H54 (cell line): ENCODE measurements at places on chromosomes 16 and 17.

GRCh38 chr16:23274968-23275367, 27.1 kb upstream of the SCNN1B start:
- DNase-seq: no peak

DNA sequence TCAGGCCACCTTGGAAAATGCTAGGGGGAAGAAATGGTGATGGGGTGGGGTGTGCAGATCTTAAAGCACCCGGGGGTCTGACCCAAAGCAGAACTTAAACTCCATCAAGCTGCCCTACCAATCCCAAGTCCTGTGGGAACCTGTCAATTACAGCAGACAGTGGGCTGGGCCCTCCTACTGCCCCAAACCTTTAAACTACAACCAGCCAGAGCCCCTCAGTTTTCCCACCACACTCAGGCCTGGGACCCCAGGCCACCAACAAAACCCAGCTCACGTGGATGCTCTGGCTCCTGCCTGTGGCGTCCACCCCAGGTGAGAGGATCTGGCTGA, 2.7 kb downstream of the MYO18A start:
- no peak for DNase-seq

GRCh38 chr16:48426244-48427141, 41.3 kb upstream of the SIAH1 start:
- no peak for DNase-seq

DNA sequence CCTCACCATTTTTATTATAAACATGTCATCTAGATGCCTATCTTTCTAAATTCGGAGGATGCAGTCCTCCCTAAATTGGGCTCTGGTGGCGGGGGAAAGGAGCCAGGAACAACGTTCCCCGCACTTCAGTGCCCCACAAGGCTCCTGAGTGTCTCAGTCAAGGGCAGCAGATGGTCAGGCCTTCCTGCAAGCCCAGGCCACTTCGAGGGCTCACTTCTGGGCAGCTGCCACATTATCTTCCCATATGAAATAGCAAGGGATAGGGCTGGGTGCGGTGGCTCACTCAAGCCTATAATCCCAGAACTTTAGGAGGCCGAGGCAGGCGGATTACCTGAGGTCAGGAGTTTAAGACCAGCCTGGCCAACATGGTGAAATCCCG, 32.3 kb downstream of the FBXO31 start:
- DNase-seq: no peak

DNA sequence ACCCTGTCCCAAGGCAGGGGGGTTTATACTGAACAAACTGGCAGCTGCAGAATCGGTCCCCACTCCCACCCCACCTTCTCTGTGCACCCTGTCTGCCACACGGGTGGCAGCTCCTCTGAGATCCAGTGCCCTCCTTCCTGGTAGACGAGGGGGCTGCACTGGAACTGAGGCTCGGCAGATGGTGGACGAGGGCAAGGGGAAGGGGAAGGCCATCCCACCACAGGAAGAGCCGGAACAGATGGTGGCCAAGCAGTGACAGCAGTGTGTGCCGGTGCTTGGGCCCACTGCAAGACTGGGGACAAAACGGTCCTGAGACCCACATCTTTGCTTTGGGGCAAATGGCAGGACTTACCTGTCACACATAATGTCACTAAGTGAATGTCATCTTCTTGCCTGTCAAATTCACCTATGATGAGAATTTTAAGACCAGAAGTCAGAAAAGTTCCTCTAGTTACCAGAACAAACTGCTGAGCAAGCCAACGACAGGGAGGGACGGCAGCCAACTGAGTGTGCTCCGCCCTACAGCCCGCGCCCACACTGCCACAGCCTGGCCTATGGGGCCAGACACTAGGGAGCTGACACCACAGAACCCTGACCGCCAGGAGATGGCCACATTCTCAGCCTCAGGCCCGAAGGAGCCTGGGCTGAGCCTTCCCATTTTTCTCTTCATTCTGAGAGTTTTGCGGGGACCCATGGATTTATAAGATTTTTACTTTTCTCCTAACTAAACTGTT, 14.4 kb downstream of the NTAN1 start:
- no peak for DNase-seq

DNA sequence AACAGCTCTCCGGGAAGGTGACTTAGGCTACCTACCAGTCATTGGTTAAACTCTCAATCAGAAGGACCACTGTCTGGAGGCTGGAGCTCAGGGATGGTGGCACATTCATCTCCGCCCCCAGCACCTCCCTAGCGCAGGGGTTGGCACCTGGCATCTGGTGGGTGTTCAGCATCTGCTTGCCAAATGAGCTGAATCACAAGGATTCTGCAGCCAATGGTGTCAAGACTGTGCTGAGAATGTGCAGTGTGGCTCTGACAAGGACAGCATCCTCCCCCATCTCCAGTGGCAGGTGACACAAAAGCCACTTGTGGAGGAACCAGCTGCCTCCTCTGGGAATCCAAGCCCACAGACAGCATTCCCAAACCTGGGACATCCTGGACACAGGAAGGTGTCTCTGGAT, 35.2 kb downstream of the PLXDC1 start:
- no peak for DNase-seq

GRCh38 chr17:15444805-15445204, 22.6 kb downstream of the CDRT4 start:
- DNase-seq: no peak

DNA sequence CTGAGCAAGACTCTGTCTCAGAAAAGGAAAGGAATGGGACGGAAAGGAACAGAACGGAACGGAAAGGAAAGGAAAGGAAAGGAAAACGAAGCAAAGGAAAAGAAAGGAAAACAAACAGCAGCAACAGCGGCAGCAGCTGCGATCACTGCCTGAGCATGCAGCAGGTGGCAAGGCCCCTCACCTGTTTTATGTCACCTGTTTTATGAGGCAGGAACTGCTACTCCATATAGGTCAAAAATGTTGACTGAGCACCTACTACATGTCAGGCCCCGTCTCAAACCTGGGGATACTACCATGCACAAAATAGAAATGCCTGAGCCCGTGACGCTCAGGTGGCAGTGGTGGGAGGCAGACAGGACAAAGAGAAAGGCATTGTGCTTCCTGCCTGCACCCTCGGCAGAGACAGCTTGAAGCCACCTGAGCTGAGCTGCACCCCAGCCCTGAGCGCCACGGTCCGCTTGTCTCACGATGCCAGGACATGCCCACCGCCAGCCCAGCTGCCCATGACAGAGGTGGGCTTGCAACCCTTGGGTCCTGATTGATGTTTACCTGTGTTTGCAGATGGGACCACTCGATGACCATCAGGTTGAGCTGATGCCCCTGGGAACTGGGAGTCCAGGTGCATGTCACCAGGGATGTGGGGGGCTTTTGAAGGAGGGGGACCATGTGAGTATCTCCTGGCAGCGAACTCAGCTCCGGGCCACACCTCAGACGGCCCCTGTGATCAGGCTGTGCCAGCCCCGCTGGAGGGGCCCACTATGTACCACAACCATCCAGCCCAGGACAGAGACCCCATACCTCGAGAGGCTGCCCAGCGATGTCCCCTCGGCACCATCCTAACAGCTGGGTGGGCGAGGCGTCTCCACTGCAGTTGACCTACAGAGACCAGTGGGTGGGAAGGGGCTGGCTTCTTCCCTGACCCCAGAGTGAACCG, 77.4 kb downstream of the RMI2 start:
- no peak for DNase-seq

- DNase-seq: peak; percentile 30
These were observed at the start of gene KRTAP2-4 for GRCh38 chr17:41065829-41066624. Gene KRTAP2-4 (minus strand): TSS chr17:41065879. CDS start chr17:41065845, 34 bp downstream.

- no peak for DNase-seq
These were observed 368.3 kb downstream of the SEC14L1 start for GRCh38 chr17:77509089-77509488.

DNA sequence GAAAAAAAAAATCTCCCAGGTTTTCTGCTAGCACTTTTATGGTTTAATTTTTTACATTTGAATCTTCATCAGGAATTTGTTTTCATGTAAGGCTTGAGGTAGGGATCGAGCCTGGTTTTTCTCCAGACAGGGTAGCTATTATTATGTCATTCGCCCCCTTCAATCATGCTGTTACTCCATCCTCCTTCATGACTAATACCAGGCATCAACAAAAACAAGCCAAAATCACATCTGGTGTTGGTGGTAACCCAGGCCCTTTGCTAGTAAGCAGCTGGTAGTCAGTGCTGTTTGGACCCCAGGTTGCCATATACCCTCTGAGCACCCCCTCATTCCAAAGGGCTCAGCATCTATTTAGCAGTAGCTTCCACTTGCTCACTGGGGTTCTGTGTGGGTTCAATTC, 29.5 kb downstream of the DRC3 start:
- DNase-seq: no peak

DNA sequence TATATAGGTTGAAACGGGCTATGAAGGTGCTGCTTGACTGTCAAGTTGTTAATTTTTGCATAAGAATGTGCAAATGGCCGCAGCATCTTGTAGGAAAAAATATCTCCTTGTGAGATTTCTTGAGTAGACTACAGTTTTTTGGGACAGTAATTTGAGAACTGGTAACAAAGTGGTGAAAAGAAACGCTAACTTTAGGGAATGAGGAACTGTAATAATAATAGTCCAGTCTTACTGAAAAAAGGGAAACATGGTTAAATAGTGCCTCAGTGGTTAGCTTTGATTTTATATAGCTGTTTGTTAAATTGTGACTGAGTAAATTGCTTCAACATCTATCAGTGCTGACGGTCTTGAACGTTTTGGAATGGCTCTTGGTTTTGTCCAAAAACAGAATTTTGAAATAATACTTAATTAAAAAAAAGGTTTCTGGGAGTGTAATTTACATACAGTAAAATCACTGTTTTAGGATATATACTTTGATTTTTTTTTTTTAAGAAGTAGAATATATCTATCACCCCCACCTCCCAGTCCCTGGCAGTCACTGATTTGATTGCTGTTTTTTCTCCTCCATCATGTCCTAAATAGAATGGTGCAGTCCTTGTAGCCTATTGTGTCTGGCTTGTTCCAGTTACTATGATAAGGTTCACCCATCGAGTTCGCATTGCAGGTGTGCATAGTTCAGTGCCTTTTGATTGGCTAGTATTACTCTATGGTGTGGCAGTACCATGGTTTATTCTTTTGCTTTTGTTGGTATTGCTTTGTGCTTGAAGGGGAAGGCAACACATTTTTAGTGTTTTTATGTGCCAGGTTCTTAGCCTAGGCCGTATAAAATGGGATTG, 2.8 kb downstream of the HAPSTR1 start:
- DNase-seq: no peak

DNA sequence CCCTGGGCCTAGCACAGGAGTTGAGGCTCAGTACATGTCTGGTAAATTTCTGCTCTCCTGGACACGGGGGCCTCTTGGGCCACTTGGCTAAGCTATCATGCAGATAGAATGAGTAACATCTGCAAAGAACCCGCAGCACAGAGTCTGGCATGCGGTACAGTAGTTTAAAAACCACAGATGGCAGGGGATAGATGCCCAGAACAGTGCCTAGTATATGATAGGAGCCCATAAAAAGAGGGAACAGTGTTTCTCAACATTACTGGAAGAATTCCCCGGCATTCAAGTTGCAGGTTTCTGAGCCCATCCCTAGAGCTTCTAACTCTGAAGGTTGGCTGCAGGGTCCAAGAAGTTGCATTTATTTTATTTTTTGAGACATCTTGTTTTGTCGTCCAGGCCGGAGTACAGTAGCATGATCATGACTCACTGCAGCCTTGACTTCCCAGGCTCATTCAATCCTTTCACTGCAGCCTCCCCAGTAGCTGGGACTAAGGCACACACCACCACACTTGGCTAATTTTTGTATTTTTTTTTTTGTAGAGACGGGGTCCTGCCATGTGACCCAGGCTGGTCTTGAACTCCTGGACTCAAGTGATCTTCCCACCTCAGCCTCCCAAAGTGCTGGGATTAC, 5.8 kb downstream of the CDIPT start:
- DNase-seq: no peak

GRCh38 chr17:82922646-82923045, 82.8 kb upstream of the ZNF750 start:
- DNase-seq: no peak

DNA sequence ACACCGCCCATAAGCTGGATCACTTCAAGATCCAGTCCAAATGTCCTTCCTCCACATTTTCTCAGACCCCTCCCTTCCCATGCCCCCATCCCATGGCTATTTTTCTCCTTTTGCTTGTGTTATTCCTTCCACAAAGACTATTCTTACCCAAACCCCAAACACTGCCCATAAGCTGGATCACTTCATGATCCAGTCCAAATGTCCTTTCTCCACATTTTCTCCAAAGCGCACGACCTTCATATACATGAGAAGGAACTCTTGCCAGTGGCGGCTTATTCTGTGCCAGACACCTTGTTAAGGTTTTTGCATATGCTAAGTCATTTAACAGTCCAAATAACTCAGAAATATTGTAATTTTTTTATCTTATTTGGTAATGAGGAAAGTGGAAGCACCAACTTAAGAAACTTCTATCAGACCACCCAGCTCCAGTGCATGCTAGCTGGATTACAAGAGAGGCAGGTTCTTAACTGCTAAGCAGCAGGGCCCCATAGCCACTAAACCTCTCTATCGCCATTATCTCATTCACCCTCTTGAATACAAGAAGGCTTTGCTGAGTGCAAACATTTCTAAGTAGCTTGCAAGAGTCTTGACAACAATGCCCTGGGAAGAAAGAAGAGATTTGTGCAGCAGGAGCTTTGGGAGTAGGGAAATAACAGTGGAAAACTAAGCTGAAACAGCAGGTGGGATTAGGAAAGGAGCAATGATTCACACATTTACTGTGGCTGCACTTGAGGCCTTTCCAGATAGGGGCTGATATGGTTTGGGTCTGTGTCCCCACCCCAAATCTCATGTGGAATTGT, 428.2 kb upstream of the MAF start:
- DNase-seq: no peak

DNA sequence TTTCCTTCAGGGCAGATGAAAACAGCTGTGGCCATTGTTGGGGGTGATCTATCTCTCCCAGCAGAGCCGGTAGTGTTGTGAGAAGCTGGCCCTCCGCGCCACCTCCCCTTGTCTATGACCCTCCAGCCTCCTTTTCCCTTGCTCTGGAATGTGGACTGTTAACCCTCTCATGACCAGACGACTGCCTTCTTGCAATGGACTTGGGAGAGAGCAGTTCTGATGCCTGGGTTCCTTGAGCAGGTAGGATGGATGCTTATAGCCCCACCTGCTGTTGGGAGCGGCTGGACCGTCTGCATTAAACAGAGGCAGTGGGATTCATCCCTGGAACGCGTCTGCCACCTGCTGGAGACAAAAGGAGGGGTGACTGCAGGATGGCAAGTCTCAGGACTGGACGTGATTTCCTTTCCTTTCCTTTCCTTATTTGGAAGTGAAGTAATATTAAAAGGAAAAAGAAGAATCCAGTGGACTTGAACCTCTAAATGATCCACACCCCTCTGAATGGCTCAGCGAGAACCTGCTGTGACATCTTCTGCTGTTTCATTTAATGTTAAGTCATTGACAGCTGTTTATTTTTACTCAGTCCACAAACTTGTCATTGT, 1.8 kb upstream of the SOST start:
- peak; percentile 93 for DNase-seq

DNA sequence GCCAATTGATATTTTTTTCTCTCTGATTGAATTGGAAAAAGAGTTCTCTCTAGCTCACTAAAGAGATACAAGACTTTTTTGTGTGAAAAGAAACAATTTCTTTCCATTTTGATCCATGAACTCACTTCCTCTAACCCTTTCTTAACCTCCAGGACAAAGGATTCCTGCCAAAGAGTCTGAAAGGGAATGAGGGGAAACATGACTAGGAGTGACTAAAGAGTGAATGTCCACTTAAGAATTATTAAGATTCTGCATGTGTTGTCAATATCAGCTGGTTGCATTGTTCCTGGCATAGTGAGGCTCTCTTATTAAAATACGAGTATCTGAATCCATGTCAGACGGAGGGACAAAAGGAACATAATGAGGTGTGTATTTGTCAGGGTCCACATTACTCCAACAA, 344.7 kb downstream of the GRIN2A start:
- no peak for DNase-seq

GRCh38 chr16:9264067-9264466, 172.6 kb downstream of the HAPSTR1 start:
- no peak for DNase-seq

- no peak for DNase-seq
These were observed 78.2 kb upstream of the TMEM97 start for GRCh38 chr17:28240688-28241340.
